Activated T-cell treated with anti-CD3 and anti-CD28 coated beads for 1 hour (primary cell): ENCODE measurements at places on chromosomes 2 and 18.

- DNase-seq, result no peak
These were observed 35.1 kb upstream of the YWHAQ start for GRCh38 chr2:9665898-9666297.

GRCh38 chr2:146385031-146385430, 1459.8 kb upstream of the ACVR2A start:
- DNase-seq, result no peak

DNA sequence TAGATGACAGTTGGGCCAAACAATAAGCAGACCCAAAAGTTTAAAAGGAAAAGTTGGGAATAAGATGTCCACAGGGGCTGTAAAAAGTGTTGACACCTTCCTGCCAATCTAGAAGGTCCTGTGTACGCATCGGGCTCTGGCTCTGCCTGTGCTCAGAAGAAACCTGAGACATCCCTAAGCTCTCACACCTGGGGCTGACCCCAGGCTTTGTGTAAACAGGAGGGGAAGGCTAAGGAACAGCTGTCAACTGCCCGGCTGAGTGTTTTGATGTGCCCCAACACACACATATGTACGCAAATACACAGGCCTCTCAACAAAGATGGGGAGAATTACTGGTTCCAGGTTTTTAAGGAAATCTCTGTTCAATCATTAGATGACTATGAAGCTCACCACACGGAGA, 59.5 kb downstream of the TMEM131 start:
- no peak for DNase-seq

- DNase-seq, result no peak
These were observed 161.6 kb downstream of the RNF152 start for GRCh38 chr18:61731178-61731577.

DNA sequence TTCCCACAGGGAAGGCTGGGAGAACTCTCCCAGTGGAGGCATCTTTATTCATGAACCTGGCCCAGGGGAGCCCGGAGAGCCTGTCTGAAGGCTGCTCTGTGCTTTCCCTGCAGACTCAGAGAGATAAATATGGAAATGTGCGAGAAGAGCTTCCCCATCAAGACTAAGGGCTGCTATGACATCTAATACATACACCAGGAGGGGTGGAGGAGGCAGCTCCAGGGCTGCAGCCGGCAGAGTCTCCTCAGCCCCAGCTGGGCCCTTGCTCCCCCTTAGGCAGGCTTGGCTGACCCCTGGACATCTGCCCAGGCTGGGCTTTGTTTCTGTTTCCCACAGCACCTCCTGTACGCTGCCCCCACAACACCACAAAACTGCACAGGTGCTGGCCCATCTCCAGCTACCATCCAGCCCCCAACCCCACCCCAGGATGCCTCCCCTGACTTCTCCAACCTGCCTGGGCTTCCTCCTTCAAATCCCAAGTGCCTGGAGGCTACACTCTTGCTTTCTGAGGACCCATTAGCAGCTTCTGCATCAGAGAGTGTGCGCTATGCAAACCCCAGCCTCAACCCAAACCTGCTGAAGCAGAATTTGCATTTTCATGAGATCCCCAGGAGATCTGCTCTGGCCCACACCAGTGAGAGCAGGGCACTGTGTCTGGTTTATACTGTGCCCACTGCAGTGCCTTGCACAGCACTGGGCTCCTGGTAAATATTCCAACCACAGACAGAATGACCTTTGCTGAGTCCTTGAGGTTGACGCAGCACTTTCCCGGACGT, 96.8 kb downstream of the VSNL1 start:
- no peak for DNase-seq

GRCh38 chr18:22311301-22311700, 106.4 kb downstream of the CTAGE1 start:
- DNase-seq, result no peak

DNA sequence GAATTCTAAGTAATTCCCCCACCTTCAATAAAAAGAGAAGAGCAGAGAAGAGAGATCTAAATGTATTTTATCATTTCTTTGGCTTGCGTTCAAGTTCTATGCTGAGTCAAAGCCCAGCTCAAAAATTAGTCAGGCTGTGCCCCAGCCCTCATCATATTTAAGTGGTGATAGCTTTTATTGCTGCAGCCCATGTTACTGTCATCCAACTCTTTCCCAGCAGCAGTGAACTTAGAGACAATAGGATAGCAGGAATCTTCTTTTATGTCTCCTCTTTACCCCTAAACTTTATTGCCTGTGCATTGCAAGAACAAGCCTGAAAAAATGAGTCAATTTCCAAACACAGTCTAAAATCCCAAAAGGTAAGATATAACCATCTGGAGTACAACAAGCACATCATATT, 1599.3 kb upstream of the PIK3C3 start:
- DNase-seq, result no peak

GRCh38 chr2:154264024-154264423, 392.3 kb downstream of the GALNT13 start:
- DNase-seq, result no peak

GRCh38 chr18:72674710-72675109, 130.6 kb upstream of the CBLN2 start:
- no peak for DNase-seq
